ENCODE measurements at places on chromosomes 1 and 21.

DNA sequence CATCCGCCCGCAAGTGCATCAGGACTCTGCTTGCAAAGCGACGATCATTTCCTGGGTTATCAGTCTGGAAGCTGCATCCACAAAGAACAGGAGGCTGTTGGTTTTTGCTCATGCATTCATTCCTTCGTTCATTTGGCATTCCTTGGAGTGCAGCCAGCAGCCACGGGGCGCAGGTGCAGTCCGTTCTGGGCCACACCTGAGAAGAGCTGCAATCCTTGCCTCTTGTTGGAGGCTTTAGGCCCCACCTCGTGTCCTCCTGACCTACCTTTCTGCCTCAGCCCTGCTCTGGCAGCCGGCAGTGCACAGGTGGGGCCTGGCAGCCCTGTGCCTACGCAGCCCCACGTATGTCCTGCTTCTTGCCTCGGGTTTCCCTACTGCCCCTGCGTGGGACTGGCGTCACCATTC is 19.6 kb upstream of the C2CD2 start:
- no peak for DNase-seq

- DNase-seq = no peak
These were observed 11.0 kb downstream of the PMVK start for GRCh38 chr1:154925335-154926170.

GRCh38 chr1:65459397-65459768 is 38.9 kb downstream of the LEPR start:
- peak; percentile 28 for DNase-seq

DNA sequence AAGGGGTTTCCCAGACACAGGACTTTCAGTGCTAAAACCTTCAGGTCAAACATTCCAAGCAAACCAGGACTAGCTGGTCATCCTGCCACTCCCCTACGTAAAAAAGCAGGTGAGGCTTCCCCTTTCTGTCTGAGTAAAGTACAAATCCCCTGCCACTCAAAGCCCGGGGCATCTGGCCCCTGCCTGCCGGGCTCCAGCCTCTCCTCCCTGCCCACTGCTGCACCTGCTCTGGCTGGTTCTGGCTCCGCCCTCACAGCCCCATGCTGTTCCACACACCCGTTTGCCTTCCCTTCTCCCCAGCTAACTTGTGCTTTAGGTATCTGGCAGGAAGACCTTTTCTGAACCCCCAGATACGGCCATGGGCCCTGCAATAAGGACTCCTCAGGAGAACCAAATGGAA is 23.3 kb upstream of the S100A7 start:
- no peak for DNase-seq

DNA sequence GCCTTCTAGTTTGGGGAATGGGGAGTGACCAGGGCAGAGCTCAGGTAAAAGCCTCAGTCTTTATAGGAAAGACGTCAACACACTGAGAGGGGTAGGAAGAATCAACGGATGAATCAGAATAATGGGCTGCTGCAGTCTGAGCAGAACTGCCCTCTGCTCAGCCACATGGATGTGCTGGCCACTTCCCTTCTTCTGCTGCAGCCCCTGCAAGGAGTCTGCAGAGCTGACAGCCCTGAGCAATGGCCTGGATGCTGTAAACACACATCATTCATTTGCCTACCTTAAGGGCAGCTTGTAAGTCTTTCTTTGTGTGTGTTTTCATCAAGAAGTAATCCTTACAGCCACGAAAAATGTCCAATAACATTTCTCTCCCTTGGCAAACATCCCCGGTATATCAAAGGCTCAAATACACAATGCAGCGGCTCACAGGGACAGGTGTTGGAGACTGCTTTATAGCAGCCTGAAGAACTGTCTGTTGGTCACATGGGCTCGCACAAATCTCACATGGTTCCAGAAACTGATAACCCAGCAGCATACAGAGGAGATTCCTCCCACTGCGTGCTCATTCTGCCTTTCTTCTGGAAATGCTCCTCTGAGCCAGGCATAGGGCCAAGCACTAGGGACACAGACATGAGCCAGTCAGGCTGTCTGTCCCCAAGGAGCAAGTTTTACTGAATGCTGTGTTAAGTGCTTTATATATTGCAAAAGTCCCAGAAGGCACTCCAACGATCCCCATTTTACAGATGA is 110.1 kb downstream of the HMGB4 start:
- DNase-seq = no peak

- peak; percentile 30 for DNase-seq
These were observed 457 bp downstream of the SRM start for GRCh38 chr1:11059155-11059967.

DNA sequence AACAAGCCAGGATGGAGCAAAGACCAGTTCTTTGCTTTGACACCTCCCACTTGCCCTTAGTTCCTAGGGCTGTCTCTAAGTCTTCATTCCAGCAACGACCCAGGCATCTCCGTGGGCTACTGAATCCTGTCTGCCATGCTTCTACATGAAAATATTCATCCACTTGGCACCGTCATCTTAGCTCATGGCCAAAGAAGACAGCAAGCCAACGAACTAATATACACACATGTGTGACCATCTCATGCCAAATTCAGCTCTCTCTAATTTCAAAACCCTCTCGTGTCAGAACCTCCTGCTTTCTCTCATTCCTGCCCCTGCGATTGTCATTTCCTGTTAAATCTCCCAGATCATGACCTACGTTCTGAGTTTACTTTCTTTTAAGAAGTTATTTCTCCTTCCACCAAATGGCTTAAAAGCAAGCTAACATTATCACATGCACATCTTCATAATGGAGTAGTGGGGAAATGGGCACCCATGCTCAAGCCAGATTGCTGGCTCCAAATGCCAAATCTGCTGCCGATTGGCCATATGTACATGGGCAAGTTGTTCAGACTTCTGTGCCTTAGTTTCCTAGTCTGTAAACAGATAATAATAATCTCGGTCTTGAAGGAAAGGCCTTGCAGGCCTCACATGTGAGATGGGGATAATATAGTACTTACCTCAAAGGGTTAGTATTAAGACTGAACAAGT is 373.4 kb downstream of the USH2A start:
- DNase-seq = no peak

DNA sequence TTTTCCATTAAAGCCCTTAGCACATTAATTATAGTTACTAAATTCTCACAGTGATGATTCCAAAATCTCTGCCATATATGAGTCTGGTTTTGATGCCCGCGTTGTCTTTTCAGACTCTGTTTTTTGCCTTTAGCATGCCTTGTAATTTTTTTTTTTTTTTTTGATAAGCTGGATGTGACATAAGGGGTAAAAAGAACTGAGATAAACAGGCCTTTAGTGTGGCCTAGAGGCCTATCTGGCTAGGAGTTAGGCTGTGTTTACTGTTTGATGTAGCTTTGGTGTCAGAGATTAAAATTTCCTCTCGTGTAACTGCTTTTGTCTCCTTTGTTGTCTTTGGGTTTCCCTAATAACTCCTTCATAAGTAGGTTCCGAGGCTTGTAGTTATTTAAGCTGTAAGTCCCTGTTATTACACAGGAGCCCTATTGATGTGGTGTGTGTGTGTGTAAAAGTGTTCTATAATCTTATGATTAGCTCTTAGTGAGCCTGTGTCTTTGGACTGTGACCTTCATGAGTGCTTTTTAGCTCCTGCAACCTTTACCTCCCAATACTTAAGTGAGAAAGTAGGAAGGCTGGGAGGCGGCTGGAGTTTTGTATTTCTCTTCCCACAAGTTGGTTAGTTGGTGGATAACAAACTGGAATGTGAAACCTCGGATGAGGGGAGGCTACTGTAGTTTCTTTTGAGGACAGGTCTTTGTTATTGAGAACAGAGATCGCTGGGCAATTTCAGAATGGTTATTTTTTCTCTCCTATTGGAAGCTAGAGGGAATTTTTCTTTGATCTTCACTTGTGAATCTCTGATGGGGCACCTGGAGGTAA is 19.3 kb downstream of the HS2ST1 start:
- DNase-seq = no peak

DNA sequence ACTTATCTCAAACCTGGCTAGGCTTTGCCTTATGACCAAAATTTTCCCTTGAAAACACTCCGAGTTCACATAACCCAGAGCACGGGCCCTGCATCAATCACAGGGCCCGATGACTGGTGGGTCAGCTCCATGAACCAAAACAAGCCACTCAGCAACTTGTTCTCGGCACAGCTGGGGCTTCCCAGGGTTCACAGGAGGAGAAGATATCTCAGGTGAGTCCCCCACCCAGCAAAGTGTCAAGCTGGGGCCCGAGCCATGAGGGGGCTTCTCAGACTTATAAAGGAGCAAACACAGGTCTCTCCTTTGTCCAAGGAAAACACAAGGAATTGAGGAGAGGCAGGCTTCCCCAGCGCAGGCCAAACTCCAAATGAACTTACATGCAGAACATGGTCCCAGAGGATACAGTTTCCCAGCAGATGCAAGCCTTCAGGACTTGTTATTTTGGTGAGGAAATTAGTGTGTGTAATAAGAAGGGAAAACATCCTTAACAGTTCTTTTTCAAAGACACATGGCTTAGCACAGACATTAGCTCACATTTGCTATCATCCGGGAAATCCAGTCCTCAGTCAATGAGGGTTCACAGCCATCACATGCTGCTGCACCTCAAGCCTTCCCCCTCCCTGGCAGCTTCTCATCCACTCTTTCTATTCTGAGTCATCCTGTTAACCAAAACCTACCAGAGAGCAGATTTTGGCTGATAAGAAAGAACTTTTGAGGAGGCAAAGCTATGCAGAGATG is 98.1 kb upstream of the NFIA start:
- no peak for DNase-seq

- peak; percentile 86 for DNase-seq
These were observed 1.5 kb upstream of the S100A14 start for GRCh38 chr1:153617663-153618062.

- DNase-seq = no peak
These were observed 48.4 kb upstream of the IGSF5 start for GRCh38 chr21:39696618-39697017.

DNA sequence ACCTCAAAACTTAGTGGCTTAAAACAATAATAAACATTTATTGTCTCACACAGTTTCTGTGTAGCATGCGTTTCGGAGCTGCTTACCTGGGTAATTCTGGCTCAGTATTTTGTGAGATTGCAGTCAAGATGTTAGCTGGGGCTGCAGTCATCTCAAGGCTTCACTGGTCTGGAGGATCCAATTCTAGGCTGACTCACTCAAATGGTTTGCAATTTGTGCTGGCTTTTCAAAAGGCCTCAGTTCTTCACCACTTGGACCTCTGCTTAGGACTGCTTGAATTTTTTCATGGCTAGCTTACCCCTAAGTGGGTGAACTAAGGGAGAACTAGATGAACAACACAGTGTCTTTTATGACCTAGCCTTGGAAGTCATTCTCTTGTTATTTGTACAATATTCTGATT is 21.0 kb downstream of the XPR1 start:
- DNase-seq = no peak

GRCh38 chr1:158494796-158495195 is 22.8 kb downstream of the OR10R2 start:
- DNase-seq = no peak

- no peak for DNase-seq
These were observed 2.3 kb upstream of the MKNK1 start for GRCh38 chr1:46606255-46606965.

DNA sequence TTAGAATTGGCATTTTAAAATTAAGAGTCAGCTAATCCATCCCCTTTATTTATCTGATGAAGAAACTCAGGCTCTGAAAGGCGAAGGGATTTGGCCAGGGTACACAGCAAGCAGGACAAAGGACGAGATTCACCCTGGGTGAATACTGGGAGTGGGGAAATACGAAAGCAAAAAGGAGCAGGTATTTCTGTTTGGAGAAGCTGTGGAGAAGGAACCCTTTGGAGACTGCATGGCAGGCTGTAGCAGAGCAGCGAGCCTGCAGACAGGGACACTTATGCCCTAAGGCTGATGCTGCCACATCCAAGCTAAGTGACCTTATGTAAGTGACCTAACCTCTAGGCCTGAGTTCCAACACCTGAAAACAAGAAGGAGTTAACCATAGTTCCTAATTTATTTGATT is 207.2 kb upstream of the C1orf87 start:
- no peak for DNase-seq

GRCh38 chr1:175848329-175848728 is 104.9 kb upstream of the TNR start:
- no peak for DNase-seq

- no peak for DNase-seq
These were observed 1204.6 kb upstream of the TMPRSS15 start for GRCh38 chr21:19608101-19608621.

Data from activated CD8-positive, alpha-beta T cell treated with anti-CD3 and anti-CD28 coated beads, Interleukin-2, amount 10 ng/mL, durations not matched to agents 7 days and 5 days (primary cell).